ENCODE measurements at places on chromosomes 13 and 19. TPM values are rescaled to one million over a fixed set of nuclear protein-coding genes. Genes with fewer than 3 reads are reported as not detected.

Gene CACNG8
- 0.13 TPM for polyA plus RNA-seq

Gene LILRA5
- polyA plus RNA-seq: 0.49 TPM

DNA sequence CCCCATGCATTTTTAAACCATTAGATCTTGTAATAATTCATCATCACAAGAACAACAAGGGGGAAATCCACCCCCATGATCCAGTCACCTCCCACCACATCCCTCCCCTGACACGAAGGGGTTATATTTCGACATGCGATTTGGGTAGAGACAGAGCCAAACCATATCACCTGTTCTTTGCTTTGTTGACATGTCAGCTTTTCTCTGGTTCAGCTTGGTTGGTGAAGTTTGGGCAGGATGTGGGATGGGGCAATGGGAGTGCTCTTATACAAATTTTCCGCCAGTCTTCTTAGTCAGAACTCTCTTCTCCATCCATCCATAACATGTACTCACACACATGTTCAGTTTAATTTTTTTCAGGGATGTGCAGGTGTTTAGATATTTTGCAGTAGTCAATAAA is 12.9 kb downstream of the TPP2 start:
- DNase-seq: no peak

GRCh38 chr13:94431987-94432386 is 47.5 kb downstream of the DCT start:
- DNase-seq: no peak

DNA sequence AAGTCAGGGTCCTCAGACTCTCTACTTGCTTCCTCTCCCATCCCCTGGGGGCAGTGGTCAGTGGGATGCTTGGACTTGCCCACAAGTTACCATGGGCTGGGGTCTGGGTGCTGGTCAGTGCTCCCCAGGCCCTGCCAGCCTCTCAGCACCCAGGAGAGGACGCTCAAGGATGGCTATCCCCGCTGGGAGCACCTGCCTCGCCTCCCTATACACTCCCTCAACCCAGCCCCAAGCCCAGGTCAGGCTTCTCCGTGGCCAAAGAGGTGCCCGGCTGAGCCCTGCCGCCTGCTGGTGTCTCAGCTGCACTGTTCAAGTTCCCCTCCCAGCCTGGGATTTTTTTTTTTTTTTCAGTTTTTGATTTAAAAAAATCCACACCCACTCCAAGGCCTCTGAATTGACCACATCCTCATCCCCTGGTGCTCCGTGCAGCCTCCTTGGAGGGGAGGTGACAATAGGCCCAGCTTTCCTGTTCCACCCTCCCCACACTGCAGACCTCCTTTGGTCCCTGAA is 10.8 kb downstream of the F2RL3 start:
- no peak for DNase-seq

DNA sequence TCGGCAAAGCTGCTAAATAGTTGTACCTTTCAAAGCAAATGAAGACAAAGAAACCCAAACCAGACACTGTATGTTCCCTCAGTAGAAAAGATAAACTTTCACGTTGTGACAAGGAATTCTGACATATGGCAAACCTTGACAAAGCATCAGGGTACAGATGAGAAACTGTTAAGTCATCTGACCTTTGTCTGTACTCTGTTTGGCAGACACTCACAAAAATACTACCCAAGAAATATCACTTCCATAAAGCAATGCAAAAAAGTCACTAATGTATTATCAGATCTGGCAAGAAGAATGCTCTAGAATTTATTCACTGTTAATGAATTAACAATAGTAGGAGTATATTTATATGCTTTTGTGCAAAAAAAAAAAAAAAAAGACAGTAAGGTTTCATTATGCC is 843.7 kb downstream of the DIAPH3 start:
- DNase-seq: no peak

DNA sequence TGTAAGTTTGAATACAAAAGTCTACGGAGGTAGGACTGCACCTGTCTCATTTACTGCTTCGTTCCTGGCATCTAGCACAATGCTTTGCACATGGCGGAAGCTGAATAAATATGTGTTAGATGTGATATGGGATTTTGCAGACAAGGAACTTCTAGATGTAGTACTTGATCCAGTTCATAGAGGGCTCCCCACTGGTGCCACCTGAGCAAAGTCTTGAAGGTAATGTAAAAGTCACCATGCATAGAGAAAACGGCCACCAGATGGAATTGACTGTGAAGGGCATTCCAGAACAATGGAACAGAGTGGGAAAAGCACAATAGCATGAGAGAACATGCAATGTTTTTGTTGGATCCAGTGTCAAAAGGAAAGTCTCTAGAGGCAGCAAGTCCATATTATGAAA is 209.3 kb downstream of the HS6ST3 start:
- no peak for DNase-seq

- DNase-seq: no peak
These were observed 658 bp downstream of the SIN3B start for GRCh38 chr19:16829822-16830289.

DNA sequence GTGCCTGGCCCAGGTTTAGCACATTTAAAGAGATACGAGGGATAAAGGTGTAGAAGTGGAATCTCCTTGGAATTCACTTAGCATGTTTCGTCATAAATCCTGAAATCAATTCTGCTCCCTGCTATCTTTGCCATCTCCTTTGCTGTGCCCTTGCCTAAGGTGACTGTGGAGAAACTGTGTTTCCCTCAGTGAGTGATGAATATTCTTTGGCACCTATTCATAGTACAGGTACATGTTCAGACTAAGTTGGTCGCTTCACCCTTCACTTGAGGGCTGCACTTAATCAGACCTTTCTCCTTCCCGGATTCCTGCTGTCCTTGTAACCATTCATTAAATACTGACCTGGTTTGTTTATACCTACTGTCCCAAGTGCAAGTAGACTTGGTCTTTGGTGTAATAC is 17.8 kb downstream of the PCCA start:
- no peak for DNase-seq

Measured in right lung (tissue), 10 donors.